ENCODE measurements at places on chromosomes 6 and 20. TPM values are rescaled to one million over a fixed set of nuclear protein-coding genes. Genes with fewer than 3 reads are reported as not detected.

DNA sequence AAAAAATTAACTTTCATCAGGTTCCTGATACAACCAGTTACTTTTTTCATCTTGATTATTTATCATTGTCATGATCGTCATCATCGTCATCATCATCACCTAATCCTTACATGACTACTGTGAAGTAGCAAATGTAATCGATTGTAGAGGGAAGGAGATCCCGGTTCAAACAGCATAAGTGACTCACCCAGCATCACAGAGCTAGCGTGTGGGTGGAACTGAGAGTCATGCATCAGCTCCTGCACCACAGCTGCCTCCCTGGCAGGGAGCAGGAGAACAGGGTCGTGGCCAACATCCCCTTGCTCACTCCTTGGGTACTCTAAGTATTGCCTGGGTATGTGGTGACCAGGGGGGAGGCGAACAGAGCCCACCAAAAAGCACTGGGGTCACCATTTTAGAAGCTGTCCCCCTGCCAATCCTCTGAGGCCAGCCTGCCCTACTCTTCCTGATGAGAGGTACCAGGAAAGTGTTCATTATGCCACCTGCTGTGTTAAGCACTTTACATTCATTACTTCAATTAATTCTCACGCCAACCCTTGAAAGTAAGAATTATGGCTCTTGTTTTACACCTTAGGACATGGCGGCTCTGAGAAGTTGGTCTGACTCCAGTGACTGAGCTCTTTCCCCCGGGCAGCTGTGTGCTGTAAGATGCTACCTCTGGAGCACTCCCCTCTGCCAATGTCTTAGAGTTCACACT, 425.2 kb downstream of the CD83 start:
- no peak for DNase-seq

DNA sequence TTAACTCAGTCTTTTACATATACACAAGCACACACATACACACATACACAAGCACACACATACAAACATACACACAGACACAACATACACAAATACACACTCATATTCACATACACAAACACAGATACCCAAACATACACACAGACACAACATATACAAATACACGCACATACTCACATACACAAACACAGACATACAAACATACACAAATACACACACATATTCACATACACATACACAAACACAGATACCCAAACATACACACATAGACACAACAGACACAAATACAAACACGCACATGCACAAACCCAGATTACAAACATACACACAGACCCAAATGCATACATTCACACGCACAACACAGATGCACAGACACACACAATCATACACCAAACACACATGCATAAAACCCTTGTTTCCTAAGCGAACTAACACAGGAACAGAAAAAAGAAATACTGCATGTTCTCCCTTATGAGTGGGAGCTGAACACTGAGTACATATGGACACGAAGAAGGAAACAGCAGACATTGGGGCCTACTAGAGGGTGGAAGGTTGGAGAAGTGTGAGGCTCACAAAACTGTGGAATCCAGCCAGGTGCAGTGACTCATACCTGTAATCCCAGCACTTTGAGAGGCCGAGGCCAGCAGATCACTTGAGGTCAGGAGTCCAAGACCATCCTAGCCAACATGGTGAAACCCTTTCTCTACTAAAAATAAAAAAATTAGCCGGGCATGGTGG, 34.2 kb downstream of the PIM1 start:
- DNase-seq, result no peak

DNA sequence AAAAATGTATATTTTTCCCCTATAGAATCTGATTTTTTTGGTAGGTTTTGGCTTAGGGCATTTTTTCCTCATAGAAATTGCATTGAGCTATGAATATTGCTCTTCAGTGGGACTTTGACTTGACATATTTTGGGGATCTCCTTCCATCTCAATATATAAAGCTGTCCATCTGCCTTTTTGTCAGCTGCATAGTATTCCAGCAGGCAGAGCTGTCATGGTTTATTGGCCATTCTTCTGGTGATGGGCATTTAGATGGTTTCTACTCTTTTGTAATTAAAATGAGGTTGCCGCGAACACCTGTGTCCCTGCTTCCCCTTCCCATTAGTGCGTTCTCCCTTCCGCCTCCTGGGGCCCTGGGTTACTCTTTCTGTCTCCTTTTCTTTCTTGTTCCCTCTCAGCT, 80.0 kb upstream of the NNAT start:
- no peak for DNase-seq

DNA sequence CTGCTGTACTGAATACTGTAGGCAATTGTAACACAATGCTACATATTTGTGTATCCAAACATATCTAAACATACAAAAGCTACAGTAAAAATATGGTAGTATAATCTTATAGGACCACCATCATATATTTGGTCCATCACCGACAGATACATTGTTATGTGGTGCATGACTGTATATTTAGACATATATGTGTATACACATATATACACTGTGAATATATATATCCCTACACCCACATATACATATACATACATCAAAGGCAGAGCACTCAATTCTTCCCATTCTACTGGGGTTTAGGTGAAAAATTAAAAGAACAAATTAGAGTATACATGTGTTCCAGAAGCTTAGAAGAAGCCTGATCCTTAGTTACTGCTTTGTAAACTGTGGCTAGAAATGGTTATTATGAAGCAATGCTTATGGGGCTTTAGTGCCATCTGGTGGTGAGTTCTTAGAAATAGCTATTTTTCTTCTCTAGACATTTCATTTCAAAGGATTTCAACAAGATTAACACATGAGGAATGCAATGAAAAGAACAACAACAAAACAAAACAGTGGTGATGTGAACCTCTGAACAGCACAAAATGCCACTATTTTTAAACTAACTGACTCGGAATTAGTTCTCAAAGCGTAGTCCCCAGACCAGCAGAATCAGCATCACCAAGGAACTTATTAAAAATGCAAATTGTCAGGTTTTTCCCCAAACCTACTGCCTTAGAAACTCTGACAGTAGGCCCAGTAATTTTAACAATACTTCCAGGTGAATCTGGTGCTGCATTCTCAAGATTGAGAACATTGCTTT, 38.0 kb downstream of the PKHD1 start:
- no peak for DNase-seq

GRCh38 chr6:56096946-56097621, 150.3 kb downstream of the COL21A1 start:
- peak; percentile 56 for DNase-seq

GRCh38 chr6:125002406-125002741, 40.1 kb downstream of the RNF217 start:
- no peak for DNase-seq

DNA sequence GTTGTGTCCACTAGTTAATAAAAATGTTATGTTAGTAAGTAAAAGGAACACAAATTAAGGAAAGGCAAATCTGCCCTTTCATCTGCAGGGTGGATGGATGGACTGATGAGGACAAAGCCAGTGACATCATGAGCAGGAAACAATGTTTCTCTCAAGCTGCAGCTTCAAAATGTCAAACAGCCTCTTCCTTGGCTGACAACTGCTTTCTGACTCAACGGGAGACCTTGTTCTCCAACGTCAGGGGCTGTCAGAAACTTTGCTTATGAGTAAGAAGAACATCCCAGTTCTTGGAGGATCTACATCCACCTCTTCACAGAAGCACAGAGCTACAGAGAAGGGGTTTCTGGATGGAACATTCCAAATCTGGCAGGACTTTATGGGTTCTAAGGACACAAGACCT, 6.0 kb downstream of the CST2 start:
- no peak for DNase-seq

DNA sequence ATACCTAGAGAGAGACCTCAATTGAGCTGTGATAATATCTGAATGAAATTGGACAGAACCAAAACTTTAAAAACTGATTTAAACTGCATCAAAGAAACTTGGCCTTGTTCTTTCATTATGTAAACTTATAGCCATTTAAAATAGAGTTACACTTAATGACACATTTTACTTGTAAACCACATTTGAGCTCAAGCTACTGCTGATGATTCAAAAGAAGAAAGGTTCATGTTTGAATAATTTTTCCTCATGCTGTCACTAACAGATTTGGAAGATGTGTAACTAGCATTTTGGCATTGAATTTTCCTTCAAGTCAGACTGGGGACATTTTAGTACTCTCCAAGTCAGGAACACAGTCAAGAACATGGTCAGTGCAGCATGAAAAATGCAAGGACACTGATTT, 26.9 kb downstream of the POPDC3 start:
- no peak for DNase-seq

DNA sequence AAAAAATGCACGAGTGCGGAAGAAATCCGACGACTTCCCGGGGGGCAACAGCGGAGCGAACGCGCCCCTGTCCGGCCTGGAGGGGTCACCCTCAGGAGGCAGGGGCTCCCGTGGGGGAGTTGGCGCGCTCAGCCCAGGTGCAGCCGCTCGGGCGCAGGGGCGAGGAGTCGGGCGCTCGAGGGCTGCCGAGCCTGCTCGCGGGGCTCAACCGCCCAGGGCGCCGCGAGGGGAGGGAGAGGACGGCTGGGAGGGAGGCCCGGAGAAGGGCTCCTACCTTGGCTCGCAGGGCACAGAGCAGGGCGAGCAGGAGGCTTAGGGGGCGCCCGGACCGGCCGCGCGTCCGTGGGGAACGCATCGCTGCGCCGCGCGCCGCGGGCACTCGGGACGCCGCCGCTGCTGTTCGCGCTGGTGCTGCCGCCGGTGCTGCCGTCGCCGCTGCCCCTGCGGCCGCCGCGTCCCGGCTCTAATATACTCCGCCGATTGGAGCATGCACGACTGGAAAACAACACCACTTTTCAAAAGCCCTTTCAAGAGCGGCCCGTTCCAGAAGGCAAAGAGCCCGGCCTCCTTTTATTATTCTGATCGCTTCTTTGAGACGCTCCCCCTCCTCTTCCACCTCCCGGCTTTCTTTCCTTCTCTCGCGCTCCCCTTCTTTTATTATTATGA, 490 bp downstream of the JAG1 start:
- peak; percentile 61 for DNase-seq

- DNase-seq, result no peak
Measured at GRCh38 chr6:47135772-47136171, 93.6 kb upstream of the ADGRF1 start.

DNA sequence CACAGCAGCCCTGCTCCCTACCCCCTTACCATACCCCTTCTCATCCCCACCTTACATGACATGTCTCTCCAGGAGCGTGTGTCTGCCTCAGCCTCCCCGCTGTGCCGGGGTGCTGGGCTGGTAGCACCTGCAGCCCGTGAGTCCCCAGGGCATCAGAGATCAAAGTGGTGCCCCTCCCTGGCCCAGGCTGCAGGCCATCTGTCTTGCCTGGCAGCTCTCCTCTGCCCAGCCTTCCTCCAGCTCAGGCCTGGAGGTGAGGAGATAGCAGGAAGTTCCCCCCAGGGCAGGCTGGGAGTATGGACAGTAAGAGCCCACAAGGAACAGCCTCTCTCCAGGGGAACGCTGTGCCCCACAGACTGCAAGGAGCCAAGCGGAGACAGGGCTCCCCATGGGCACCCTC, 35.3 kb downstream of the GRM4 start:
- no peak for DNase-seq

DNA sequence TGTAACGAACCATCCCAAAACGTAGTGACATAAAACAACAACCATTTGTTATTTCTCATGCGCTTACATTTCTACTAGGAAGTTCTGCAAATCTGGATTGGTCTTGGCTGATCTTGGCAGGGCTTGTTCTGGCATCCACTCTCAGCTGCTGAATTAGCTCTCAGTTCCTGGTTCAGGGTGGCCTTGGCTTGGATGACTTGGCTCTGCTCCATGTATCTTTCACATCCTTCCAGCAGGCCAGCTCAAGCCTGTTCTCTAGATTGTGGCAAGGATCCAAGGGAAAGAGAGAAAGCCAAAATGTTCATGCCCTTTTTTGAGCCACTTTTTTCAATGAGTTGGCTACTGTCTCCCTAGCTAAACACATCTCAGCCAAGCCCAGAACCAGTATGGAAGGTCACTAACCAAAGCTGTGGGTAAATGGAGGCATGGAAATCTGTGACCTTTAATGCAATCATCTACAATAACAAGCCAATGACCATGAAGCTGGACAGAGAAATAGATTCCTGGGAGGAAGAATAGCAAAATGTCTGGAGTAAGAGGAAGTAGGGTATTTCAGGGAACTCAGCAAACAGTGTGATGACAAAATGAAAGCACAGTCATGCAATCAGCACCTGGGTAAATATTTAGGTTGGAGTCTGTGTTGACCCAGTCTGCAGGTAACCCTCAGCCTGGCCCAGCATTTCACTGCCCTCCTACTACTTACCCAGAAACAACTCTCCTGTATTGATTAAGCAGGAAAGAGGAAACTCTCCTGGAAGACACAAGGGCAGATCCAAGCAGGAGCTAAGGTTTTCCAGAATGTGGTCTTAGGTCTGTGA, 32.7 kb upstream of the SNAP25 start:
- DNase-seq, result no peak

DNA sequence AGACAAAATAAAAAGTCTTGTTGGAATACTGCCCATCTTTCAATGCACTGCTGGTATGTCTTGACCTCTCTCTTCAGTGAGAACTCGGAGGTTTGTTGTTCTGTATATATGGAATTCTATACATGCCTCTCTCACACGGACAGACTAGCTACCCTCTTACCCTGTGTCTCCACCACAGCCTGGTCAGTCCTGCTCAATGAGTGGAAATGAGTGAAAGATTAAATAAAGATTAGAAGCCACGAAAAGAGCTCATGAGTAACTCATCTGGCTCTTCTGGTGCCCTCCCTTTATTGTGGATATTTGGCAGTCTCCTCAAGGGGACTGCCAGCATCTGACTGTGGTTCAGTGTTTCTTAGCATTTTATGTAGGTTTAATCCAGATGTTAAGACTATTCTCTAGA, 262.8 kb upstream of the MAP3K7 start:
- DNase-seq, result no peak

DNA sequence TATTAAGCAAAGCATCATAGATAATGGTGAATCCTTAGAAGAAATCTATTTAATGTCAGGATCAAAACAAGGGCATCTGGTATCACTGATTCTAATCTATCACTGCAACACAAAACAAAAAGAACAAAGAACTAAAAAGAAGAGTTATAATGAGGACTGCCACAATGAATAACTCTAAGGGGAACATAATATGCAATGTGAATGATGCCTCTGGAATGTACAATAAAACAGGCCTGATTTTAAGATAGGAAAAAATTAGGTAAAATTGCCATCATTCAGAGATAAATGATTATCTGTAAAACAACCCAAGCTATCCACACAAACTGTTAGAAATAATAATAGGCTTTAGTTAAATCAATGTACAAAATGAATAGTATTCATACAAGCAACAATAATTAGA, 936.7 kb upstream of the CITED2 start:
- no peak for DNase-seq

DNA sequence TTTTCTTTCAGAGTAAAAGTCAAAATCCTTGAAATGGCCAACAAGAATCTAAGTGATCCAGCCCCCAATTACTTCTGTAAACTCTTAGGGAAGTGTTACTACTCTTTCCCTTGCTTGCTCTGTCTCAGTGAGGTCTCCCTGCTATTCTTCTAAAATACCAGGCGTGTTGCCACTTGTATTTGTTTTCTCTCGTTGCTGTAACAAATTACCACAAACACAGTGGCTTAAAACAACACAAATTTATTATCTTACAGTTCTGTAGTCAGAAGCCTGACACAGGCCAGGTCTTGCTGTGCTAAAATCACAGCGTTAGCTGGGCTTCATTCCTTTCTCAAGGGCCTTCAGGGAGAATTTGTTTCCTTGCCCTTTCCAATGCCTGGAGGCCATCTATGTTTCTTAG, 59.9 kb downstream of the HECA start:
- DNase-seq, result no peak

GRCh38 chr6:63732336-63732735, 96.7 kb downstream of the PHF3 start:
- DNase-seq, result no peak

- no peak for DNase-seq
Measured at GRCh38 chr6:54624779-54625178, 221.8 kb upstream of the FAM83B start.

SEMG1 gene
- not detected for total RNA-seq

FAM209B gene
- not detected for total RNA-seq

NR2E1 gene
- not detected for total RNA-seq

Measured in skin of body (tissue), 3 donors.